ENCODE measurements at places on chromosomes 6 and 20. TPM values are rescaled to one million over a fixed set of nuclear protein-coding genes. Genes with fewer than 3 reads are reported as not detected.
A peak's percentile ranks its signal among the peaks of the same experiment; 100 is the strongest.

DNA sequence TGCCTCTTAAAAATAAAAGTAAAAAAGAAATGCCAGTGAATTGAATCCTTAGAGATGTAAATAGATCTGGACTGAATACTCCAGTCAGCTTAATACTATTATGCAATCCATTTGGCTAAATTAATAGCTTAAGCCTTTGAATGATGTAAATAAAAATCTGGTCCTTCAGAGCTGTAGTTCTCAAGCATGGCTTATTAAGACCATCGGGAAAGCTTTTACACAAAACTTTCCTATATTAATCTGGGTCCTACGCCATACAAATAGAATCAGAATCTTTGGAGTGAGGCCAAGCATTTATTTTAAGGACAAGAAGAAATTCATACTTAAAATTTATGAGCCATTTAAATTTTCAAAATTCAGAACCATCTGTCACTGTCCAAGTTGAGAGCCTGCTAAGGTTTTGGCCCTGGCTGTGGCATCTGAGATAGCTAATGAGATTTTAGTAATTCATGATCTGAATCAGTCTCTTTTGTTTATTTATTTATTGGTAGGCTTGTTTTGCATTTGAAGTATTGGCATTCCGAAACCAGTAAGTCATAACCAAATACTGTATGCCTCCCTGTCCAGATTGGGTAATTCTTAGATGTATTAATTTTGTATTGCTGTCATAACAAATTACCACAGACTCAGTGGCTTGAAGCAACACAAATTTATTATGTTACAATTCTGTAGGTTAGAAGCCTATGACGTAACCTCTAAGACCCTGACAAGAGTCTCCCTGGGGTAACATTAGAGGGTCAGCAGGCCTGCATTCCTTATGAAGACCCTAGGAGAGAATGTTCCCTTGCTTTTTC is 228.1 kb upstream of the RAB32 start:
- H3K4me1 ChIP-seq = no peaks in the 10 kb centered on the region
- H3K27ac ChIP-seq = no peak overlapping the region
- no peak overlapping the region for H3K4me3 ChIP-seq
- H3K36me3 ChIP-seq = no peaks in the 10 kb centered on the region
- H3K27me3 ChIP-seq = no peaks in the 10 kb centered on the region
- DNase-seq = no peak

DNA sequence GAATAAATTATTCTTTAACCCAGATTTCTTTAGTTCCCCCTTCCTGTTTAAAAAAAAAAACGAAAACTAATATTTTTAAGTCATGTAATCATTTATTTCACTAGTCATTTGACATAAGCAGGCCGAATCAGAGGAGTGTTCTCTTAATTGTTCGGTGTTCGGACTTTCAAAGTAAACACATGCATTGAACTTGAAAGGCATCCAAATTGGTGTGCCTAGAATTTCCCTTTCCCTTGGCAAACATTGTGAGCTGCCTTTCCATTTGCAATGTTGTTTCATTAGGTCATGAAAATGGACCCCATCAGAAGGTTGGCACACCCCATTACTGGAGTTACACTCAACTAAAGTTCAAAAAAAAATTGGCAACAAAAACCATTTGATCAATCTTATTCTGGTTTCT is 283.0 kb upstream of the MARCKS start:
- no peaks in the 10 kb centered on the region for H3K36me3 ChIP-seq
- DNase-seq = no peak
- no peak overlapping the region for H3K27ac ChIP-seq
- peaks cover 15% of the 10 kb centered on the region for H3K4me1 ChIP-seq

DNA sequence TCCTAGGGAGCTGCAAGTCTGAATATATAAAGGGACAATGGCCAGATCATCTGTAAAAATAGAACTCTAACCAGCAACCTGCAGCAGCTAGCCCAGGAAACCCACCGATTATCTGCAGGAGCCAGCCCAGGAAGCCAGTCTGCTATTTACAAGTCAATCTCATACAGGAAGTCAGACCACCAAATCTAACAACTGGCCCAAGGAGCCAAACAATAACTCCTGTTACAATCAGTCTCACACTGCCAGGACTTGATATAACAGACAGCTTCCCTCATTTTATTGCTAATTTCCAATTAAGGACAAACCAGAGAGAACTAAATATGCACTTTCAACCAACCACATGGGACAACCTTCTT is 14.4 kb upstream of the RIN2 start:
- H3K4me3 ChIP-seq = no peak overlapping the region
- no peaks in the 10 kb centered on the region for H3K4me1 ChIP-seq
- no peak overlapping the region for H3K27ac ChIP-seq
- H3K27me3 ChIP-seq = no peaks in the 10 kb centered on the region

- no peak overlapping the region for H3K27ac ChIP-seq
- no peaks in the 10 kb centered on the region for H3K27me3 ChIP-seq
- no peaks in the 10 kb centered on the region for H3K36me3 ChIP-seq
- H3K4me1 ChIP-seq = no peaks in the 10 kb centered on the region
- no peak for DNase-seq
Observed at GRCh38 chr6:34174846-34175399, 29.0 kb upstream of the GRM4 start.

DNA sequence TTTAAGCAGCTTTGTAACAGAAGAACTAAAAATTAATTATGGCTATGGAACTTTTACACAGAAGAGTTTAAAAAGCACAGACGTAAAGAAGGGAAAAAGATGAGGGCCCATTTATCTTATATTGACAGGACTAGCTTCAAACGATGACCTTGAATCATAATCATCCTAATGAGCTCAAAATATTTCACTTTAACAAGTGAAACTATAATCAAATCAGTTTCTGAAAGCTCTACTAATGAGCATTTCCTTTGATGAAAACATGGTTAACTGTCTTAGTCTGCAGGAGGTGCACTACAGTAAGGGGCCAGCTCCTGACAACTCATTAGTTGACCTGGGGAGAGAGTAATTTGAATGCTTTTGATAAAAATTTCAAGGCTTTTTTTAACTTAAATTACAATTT is 228.0 kb upstream of the DEFB112 start:
- no peaks in the 10 kb centered on the region for H3K4me1 ChIP-seq
- H3K27ac ChIP-seq = no peak overlapping the region
- H3K36me3 ChIP-seq = no peaks in the 10 kb centered on the region
- H3K4me3 ChIP-seq = no peak overlapping the region

DNA sequence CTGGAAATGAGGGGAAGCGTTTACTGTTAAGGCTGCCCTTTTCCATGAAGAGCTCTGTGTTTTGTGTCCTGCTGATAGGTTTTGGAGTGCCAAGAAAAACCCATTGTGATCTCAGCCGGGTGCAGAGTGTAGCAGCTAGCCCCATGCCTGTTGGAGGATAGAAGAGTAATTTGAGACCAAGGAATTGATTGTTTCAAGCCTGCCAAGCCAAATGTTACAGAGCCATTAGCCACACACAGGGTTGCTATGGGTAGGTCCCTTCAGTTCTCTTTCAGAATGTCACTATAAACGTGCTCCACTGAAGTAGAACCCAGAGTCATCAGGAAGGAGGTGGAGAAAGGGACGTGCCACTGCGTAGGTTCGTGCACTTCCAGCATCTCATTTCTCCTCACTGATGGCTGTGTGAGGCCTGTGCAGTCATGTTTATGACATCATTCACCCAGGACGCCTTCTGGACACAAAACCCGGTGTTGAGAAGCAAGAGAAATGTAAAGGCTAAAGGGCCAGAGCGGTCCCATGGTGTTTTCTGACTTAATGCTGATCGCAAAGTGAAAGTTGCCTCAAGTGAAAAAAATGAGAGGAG is 6.6 kb downstream of the GMPR start:
- peak overlapping the region; percentile 31 for H3K27ac ChIP-seq
- H3K4me3 ChIP-seq = no peak overlapping the region

DNA sequence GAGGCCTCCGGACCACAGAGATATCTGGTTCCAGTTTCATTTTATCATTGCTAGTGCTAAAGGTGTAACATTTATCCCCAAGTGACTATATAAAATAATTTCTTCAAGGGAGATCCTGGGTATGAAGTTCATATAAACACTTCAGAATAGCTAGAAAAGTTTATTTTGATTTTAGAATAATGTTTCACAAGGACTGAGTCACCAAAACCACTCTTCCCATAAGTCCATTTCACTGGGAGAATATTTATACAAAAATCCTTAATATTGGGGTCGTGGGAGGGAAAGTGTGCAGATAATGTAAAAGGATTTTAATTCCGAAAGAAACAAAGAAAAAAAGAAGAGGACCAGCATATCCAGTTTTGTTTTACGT is 128.1 kb downstream of the ISM1 start:
- H3K27me3 ChIP-seq = no peaks in the 10 kb centered on the region
- DNase-seq = no peak
- no peaks in the 10 kb centered on the region for H3K4me1 ChIP-seq
- H3K36me3 ChIP-seq = no peaks in the 10 kb centered on the region
- no peak overlapping the region for H3K4me3 ChIP-seq

GRCh38 chr6:99030915-99031314 is 83.2 kb upstream of the FBXL4 start:
- no peaks in the 10 kb centered on the region for H3K4me1 ChIP-seq
- no peak overlapping the region for H3K27ac ChIP-seq
- H3K36me3 ChIP-seq = no peaks in the 10 kb centered on the region
- DNase-seq = no peak
- no peak overlapping the region for H3K4me3 ChIP-seq

DNA sequence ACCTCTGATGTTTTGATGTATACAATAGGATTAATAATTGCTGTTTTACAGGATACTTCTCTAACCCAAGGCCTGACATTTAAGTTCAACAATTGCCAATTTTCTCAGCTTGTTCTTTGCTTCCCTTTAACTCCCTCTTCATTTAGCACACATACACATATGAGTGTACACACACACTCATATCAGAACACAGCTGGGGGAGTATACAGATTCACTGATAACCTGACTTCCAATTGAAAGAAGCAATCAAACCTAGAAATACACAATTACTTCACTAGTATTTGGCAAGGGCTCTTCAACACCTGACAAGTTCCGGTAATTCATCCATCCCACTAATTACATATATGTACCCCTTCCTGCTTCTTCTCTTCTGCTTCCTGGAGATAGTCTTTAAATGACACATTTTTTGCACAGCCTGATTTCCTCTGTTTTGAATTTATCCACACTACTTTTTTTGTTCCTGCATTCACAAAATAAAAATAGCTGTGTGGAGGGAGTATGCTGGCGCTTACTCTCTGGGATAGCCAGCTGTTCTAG is 11.2 kb downstream of the UST start:
- H3K36me3 ChIP-seq = no peaks in the 10 kb centered on the region
- H3K27me3 ChIP-seq = no peaks in the 10 kb centered on the region
- H3K27ac ChIP-seq = no peak overlapping the region
- peaks cover 11% of the 10 kb centered on the region for H3K4me1 ChIP-seq
- DNase-seq = no peak

GRCh38 chr6:22596011-22596410 is 26.6 kb downstream of the HDGFL1 start:
- no peak for DNase-seq
- no peaks in the 10 kb centered on the region for H3K36me3 ChIP-seq
- H3K27me3 ChIP-seq = no peaks in the 10 kb centered on the region
- no peak overlapping the region for H3K4me3 ChIP-seq
- no peak overlapping the region for H3K27ac ChIP-seq

DNA sequence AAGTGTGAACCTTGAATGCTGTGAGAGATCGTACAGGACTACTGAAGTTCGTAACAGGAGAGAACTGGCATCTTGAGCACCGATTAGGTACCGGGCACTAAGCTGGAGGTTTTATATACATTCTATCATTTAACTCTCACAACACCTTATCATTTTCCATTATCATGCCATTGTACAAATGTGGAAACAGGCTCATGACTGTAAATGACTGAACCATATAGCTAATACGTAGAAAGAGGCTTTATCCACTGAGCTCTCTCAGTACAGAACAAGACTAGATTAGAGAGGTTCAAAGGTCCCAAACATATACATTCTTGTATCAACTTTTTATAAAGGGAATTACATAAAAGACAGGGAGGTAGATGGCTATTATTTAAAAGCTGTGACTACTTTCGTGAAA is 130.6 kb downstream of the CEP57L1 start:
- no peak for DNase-seq
- no peak overlapping the region for H3K27ac ChIP-seq
- no peaks in the 10 kb centered on the region for H3K27me3 ChIP-seq
- H3K36me3 ChIP-seq = no peaks in the 10 kb centered on the region
- H3K4me1 ChIP-seq = peaks cover 17% of the 10 kb centered on the region
- H3K4me3 ChIP-seq = no peak overlapping the region

DNA sequence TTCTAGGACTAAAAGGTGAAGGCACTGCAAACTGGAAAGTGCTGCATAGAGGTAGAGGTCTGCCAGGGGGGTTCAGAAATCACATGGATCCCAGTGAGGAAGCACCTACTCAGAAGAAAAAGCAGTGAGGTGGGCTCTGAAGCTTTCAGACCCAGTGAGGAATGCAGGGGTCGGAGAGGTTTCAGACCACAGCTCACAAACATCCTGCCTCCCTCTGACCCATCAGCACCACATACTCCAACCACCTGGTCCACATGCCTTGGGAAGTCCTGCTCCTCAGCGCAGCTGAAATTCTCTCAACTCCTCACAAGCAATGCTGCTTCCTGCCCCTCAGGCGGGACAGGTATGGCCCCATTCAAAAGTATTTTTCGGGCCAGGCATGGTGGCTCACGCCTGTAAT is 20.2 kb downstream of the MRPL14 start:
- H3K27me3 ChIP-seq = no peaks in the 10 kb centered on the region
- no peak overlapping the region for H3K27ac ChIP-seq

POM121L2 gene
- not detected for total RNA-seq

Data from transverse colon (tissue), 4 donors.